ENCODE measurements at places on chromosomes 11 and 22. TPM values are rescaled to one million over a fixed set of nuclear protein-coding genes. Genes with fewer than 3 reads are reported as not detected.

The HORMAD2 gene
- total RNA-seq = not detected

The DGAT2 gene
- total RNA-seq = 4.2 TPM

The LYVE1 gene
- not detected for total RNA-seq

The VWCE gene
- total RNA-seq = 6.6 TPM

The C22orf23 gene
- not detected for total RNA-seq

The GUCY1A2 gene
- not detected for total RNA-seq

The RFPL1 gene
- not detected for total RNA-seq
